Suprapubic skin (tissue), 4 donors: ENCODE measurements at places on chromosomes 6 and 20. TPM values are rescaled to one million over a fixed set of nuclear protein-coding genes. Genes with fewer than 3 reads are reported as not detected.

DNA sequence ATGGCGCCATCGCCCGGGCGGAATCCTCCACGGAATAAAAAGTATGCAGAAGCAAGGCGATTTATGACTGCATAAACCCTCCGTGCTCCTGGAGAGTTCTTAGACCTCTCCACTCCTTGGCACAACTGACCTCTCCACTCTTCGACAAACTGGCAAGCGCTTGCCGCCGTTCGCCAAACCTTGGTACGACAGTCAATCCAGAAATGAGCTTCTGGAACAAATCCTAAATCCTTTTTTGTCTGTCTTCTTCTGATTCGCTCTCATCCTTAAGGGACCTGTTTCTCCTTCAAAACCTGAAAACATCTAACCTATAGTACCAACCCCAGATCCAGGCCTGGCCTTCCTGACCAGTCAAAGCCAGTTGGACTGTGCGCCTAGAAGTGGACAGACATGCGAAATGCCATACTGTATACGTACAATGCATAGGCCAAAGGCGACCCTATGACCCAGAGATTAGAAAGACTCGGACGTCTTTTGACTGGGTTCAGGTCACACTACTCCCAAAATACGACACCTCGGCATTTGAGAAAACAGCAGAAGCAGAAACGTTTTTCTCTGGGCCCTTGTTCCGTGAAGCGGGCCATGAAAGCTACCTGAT, 59.4 kb downstream of the TRIM27 start:
- no peak for DNase-seq
- peaks cover 18% of the 10 kb centered on the region for H3K4me1 ChIP-seq
- H3K27me3 ChIP-seq, result peaks cover 4% of the 10 kb centered on the region
- no peak overlapping the region for H3K27ac ChIP-seq
- no peaks in the 10 kb centered on the region for H3K36me3 ChIP-seq

DNA sequence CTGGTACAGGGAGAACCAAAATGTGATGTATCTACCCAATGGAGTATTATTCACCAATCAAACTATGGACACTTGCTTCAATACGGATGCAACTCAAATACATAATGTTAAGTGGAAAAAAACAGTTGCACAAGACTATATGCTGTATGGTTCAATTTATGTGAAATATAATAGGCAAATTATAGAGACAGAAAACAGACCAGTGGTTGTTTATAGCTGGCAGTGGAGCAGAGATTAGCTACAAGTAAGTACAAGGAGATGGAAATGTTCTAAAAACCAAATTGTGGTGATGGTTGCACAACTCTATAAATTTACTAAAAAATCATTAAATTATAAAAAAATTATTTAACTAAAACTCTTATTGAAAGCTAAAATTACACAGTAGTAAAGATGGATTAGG, 113.2 kb downstream of the PRDM1 start:
- no peak for DNase-seq
- no peaks in the 10 kb centered on the region for H3K4me1 ChIP-seq

DNA sequence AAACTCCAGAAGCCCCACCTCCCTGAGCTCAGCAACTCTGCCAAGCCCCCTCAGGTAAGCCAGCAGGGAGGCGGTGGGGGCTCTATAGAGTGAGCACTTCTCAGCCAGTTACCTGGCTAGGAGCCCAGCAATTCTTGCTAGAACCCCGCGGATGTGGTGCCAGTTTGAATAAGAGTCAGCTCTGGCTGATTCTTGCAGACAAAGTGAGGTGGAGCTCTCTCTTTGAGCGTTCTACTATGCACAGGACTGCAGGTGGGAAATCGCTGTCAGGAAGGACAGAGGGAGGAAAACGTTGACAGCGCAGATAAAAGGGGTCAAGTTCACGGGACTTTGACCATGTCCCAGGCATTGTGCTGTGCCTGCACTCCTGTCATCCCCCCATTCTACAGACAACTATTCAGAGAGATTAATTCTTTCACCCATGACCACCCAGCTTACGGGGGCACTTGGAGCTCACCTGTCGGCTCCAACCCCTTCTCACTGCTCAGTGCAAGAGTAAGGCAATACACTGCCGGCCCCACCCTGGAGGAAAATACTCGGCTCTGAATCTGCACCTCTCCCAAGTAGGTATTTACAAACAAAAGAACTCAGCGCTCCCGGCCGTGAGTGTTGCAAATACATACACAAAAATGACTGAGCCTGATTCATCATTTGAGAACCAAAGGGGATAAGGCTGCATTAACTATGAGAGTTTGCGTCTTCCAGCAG, 92.9 kb downstream of the ANKRD60 start:
- H3K4me3 ChIP-seq, result no peak overlapping the region
- H3K36me3 ChIP-seq, result no peaks in the 10 kb centered on the region
- no peak overlapping the region for H3K27ac ChIP-seq
- peaks cover 36% of the 10 kb centered on the region for H3K27me3 ChIP-seq
- H3K4me1 ChIP-seq, result peaks cover 32% of the 10 kb centered on the region

- no peak overlapping the region for H3K27ac ChIP-seq
- H3K4me1 ChIP-seq, result no peaks in the 10 kb centered on the region
- DNase-seq, result no peak
Observed at GRCh38 chr6:117533775-117534174, 51.3 kb downstream of the DCBLD1 start.

- no peaks in the 10 kb centered on the region for H3K27me3 ChIP-seq
- no peaks in the 10 kb centered on the region for H3K4me1 ChIP-seq
- no peak overlapping the region for H3K27ac ChIP-seq
Observed at GRCh38 chr6:37162740-37163139, 7.2 kb upstream of the PIM1 start.

GRCh38 chr6:139605350-139605749, 230.9 kb upstream of the CITED2 start:
- DNase-seq, result no peak
- no peaks in the 10 kb centered on the region for H3K36me3 ChIP-seq
- no peaks in the 10 kb centered on the region for H3K4me1 ChIP-seq
- H3K27me3 ChIP-seq, result no peaks in the 10 kb centered on the region

The NKAIN2 gene
- total RNA-seq, result 0.40 TPM
